ENCODE measurements at places on chromosomes 5 and 9. TPM values are rescaled to one million over a fixed set of nuclear protein-coding genes. Genes with fewer than 3 reads are reported as not detected.
A peak's percentile ranks its signal among the peaks of the same experiment; 100 is the strongest.

DNA sequence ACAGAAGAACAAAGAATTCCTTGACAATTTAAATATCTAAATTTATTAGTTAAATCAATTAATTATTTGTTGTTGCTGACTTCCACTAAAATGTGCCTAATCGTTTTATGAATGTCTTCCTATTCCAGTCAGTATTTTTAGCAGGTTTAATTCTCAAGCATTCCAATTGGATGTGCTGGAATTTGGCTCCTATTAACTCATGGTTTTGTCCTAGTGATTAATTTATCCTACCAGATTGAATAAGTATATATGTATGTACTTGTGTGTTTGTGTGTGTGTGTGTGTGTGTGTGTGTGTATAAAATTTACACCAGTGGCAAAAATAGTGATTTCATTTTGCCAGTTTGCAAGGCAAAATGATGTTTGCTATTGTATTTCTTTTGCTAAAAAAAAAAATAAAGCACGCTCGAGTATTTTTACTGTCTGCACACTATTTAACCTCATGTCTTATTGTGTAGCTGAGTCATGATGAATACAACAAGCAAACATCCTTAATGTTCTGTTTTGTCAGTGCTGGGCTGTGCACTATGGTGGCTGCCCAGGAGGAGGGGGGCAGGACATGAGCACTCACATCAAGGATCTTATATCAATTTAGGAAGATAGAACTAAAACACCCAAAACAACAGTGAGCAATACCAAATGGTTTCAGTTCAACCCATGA, 375.5 kb downstream of the PDE4D start:
- DNase-seq, result peak; percentile 74

GRCh38 chr5:95935553-95936100, 26.0 kb downstream of the ELL2 start:
- DNase-seq, result no peak

DNA sequence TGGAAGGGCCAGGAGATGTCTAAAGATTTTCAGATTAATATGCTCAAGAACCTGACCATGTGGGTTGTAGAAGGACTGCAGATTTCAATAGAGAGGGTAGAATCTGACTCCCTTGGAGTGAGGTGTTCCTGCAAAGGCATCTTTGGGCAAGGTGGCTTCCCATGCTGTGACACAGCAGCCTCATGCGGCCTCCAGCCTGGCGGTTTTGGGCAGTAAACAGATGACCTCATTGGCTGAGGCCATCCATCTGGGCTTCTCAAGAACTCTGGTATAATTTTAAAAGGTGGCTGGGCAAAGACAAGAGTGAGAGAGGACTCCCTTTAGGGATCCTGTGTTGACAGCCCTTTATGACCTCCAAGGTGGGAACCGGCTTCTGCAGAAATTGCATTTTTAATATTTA, 90.3 kb upstream of the ERCC6L2 start:
- no peak for DNase-seq

DNA sequence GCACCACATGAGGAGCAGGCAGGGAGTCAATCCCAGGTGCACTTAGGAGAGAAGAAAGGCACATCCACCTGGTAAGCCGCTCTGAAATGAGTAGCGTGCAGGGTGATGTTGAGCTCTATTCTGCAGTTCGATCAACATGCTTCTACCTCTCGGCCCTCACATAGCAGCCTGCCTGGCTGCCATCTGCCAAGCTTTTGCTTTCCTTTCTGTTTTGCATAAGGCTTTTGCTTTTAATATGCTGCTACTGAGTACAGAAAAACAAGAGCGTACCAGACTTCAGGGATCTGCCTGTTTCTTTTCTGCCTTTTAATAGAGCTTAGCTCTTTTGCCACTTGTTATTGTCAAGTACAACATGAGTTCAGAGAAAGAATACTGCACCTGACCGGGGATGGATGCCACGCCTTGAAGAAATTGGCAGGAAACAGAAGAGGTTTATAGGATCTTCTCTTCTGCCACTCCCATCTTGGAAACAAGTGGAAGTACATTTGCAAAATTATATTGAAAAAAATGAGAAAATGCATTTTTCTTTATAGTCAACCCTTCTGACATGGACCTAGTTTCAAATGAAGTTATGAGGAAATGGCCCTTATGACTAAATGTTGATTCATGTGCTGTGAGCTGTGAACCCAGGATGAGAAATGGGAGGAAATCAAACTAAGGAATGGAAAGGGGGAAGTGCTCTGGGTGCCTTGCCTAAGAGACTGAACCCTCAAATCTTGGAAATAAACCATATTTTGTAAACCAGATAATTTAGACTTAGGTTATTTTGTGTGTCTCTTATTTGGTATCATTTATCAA, 4.0 kb upstream of the FCHO2 start:
- DNase-seq, result peak; percentile 63

GRCh38 chr5:68177676-68178075, 37.9 kb upstream of the PIK3R1 start:
- DNase-seq, result no peak

FBXO38 gene
- 48.6 TPM for total RNA-seq

UNC5A gene
- 3.4 TPM for total RNA-seq
